ENCODE measurements at places on chromosomes 16 and 17.

- no peak for DNase-seq
Observed at GRCh38 chr16:66548868-66549267, 1.1 kb downstream of the TK2 start.

GRCh38 chr17:70668276-70668937 lies 499.1 kb downstream of the KCNJ2 start:
- DNase-seq: no peak

- no peak for DNase-seq
Observed at GRCh38 chr16:89330177-89330856, 112.8 kb downstream of the ZNF778 start.

DNA sequence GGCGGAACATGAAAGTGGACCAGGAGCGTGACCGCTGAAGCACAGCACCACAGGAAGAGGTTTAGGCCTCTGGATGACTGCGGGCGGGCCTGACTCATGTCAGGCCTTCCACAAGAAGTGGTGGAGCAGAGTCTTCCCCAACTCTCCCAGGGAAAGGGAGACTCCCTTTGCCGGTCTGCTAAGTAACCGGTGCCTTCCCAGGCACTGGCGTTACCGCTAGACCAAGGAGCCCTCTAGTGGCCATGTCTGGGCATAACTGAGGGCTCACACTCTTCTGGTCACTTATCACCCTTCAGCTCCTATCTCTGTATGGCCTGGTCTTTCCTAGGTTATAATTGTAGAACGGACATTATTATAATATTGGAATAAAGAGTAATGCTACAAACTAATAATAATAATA lies 1931.9 kb downstream of the TP53TG3F start:
- DNase-seq: no peak

DNA sequence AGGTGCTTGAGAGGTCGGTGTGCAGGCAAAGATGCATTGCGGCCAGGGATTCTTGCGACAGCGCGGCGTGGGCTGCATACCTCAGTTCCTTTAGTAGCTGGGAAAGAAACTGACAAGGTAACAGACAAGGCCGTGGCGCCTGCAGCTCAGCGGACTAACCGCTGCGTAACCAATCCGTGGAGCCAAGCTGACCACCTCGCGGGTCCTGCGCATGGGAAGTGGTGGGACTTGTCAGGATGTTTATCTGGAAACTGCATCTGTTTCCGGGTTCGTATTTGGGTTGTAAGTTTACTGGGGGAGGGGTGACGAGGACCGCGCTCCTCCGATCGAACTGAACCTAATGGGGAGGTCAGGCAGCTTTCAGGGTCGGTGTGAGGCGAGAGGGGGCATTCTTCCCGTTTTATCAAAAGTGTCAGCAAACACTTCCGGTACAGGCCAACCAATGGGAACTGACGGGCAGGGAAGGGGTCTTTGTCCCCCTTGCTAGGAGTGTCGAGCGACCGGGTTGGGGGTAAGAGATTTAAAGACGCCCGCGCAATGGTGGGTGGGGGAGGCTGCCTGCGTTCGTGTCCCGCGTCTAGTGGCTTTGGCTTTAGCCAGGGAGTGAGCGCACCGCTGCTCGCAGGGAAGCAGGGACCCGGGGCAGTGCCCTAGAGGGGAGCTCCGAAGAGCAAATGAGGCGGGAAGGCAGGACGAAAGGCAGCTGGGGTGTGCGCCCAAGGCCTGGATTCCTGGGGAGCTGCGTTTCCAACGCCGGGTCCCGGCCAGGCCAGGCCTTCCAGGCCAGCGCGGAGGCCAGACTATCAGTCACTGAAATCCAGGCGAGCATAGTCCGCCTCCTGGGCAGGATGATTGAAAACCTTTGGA lies 7.0 kb downstream of the IRX6 start:
- DNase-seq: no peak

GRCh38 chr17:36072431-36073121 lies 8.5 kb downstream of the CCL18 start:
- DNase-seq: no peak

DNA sequence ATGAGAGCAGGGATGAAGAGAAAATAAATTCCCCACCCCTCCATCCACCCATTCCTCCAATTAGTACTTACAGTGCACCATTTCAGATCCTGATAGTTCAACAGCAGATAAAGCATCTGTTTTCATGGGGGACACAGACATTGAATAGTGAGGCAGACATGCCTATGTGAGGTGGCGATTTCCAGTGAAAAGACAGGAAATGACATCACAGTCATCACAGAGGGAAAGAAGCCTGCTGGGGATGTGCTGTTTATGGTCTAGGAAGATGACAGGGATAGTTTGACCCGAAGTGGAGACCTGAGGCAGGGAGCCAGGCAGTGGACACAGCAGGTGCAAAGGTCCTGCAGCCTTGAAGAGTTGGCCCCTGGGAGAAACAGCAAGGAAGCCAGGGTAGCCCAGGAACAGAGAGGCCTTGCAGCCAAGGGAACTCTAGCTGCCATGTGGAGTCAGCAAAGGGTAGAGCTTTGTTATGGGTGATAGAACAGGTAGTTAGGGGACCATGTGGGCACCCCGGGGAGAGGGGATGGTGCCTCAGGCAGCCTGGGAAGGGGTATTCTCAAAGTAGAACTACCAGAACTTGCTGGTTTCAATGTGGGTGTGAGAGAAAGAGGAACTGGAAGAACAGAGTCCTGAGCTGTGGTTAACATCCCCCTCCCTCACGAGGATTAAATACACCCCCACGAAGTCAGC lies 256.6 kb downstream of the CPPED1 start:
- no peak for DNase-seq

DNA sequence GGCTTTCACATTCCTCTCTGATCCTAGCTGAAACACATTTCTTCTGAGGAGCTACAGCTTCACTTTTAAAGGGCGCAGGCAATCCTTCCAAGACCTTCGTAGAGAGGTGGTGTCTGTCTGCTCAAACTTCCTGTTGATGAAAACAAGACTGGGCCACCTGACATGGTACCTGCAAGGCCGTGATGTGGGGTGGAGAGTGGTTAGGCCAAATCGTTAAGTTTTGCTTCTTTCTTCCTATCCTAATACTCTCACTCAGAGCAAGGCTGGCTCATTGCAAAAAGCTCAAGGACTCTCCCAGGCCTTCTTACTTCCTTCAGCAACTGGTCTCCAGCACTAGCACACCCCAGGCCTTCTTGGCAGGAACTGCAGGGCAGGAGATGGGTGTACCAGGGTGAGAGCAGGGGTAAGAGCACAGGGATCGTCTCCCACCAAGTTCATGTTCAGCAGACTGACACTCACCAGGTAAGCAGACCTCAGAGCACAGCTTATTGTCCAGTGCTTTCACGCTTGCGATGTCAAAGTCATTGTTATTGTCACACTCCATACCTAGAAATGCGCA lies 10.9 kb upstream of the FOXJ1 start:
- DNase-seq: no peak

DNA sequence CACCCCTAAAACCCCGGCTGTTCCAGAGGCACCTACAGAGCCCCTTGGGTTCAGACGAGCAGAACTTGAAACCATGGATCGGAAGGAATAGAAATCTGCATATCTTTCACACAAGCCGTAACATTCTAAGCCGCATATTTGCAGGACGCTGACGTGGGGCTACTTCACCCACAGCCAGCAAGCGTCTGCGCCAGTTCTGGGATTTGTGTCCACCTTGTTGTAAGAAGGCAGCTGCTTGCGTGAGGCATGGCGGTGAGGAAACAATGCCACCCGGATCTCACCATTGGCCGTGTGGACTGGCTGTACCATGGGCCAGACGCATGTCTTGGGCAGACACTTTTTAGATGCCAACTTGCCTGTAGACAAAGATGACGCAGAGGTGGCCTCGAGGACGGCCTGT lies 34.5 kb downstream of the TNFRSF13B start:
- no peak for DNase-seq

DNA sequence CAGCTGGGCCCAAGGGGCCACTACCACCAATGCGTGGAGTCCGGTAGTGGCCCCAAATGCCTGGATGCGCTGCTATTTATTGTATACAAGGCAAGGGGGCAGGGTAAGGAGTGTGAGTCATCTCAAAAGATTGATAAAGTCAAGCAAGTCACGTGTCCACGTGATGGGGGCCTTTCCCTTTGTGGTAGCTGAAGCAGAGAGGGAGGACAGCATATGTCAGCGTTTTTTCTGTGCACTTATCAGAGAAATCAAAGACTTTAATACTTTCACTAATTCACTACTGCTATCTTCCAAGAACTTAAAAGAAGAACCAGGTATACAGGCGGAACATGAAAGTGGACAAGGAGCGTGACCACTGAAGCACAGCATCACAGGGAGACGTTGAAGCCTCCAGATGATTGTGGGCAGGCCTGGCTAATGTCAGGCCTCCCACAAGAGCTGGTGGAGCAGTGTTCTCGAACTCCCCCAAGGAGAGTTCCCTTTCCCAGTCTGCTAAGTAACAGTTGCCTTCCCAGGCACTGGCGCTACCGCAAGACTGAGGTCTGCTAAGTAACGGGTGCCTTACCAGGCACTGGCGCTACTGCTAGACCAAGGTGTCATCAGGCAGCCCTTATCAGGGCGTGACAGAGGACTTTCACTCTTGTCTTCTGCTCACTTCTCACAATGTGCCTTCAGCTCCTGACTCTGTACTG lies 10.8 kb upstream of the ASB16 start:
- no peak for DNase-seq

GRCh38 chr17:49977463-49978389 lies 8.7 kb downstream of the DLX4 start:
- no peak for DNase-seq

DNA sequence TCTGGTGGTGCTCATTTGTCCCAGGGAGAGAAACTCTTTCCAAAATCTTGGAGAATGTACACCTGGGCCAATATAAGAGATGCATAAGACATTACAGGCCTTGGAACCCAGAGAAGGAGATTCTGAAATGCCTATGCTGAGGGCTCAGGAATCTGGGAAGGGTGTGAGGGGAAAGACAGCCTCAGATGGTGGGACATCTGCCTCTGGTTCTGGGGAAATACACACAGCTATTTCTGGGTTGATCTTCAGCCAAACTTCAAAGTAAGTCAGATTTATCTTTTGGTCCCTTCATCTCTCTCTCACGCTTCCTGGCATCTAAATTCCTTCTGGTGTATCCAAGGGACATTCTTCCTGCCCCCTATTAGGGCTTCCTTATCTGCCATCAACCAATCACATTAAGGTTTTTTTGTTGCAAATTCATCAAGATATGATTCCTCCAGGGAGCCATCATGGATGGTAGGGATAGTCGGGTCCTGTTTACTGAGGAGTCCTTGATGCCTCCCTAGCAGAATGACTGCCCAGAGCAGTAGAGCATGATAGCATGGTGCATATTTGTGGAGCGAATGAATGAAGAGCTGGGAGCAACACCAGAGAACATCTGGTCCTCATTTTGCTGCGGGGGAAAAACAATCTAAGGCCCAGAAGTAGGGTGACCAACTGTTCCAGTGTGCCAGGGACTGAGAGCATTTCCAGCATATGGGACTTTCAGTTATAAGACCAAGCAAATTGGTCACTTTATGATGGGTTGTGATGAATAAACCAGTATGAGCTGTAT lies 35.7 kb upstream of the DYNLL2 start:
- no peak for DNase-seq

DNA sequence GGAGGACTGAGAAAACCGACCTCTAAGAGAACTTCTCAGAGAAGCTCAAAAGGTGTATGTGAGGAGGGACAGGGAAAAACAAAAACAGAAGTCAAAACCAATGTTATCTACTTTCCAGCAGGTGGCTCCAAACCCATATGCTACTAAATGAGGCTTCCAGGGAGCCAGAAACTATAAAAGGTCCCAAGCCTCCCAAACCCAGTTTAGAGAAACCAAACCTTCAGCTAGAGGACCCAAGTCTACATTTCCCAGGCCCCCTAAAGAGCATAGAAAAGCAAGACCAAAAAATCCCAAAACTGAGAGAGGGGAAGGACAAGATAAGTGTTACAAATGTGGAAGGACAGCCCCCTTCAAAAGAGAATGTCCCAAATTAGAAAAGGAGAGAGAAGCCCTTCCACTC lies 3.7 kb downstream of the HPR start:
- no peak for DNase-seq

DNA sequence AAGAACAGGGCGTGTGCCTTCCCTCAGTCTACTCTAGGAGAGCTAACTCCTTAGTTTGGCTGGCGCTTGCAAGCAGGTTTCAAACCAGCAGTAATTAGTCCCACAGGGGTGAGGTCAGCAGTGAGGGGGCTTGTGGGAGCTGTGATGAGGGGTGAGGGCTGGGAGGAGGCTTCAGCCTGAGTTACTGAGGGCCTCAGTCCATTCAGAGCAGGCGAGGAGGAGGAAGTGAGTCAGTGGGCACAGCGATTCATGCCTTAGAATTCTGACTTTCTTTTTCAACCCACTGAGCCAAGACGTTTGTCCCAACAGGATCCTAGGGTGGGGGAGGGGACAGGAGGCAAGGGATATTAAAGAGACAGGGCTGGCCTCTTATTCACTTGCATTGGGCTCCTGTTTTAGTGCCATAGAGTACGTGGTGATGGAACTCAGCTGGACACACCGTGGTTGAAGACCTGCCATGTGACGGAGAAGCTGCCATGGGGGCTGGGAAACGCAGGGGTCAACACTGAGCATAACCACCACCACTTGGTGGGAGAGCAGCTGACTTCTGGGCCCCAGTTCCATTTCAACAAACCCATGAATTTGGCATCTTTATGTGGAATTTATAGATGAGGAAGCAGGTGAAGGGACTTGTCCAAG lies 8.3 kb upstream of the ITGA3 start:
- no peak for DNase-seq

GRCh38 chr17:2893422-2893914 lies 97.2 kb downstream of the RAP1GAP2 start:
- DNase-seq: no peak

DNA sequence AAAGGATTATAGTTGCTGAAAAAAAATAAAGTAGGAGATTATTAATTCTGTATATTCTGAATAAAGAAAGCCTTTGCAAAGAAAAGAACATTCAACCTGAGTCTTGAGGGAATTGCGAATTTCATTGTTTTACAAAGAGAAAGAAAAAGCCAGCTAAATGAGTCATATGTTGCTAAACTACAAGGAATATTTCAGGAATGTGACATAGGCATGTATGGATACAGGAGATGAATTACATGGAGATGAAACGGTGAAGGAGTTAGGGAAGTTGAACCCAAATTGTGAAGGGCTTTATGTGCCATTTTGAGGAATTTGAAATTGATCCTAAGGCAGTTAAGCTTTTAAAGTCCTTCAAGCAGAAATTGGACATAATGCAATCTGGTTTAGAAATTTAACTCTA lies 177.3 kb upstream of the RBL2 start:
- DNase-seq: no peak

- DNase-seq: no peak
Observed at GRCh38 chr17:18025945-18026776, 12.8 kb downstream of the ATPAF2 start.
